ENCODE measurements at places on chromosomes 13 and 19. TPM values are rescaled to one million over a fixed set of nuclear protein-coding genes. Genes with fewer than 3 reads are reported as not detected.
A peak's percentile ranks its signal among the peaks of the same experiment; 100 is the strongest.

GRCh38 chr13:44074611-44075010, 194.9 kb downstream of the LACC1 start:
- no peak for DNase-seq

Gene CLASRP
- 57.0 TPM for total RNA-seq

Gene NKPD1
- total RNA-seq: 0.16 TPM

DNA sequence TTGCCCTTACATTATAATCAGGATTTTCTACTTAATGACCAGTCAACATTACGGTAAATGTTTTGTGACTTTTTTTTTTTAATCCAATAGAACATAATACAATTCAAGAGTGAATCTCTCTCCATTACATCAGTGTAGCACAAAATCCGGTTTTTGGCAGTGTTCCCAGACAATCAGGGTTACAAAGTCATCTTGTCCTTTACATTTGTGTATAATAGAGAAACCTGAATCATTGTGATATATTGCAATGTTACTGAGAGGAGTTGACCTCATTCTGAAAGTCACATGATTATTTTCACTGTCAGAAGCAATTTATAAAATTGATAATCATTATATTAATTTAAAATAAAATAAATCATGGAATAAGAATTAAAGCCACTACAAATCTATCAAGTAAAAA, 1346.0 kb upstream of the SPRY2 start:
- DNase-seq: no peak

- DNase-seq: no peak
These were observed 43.0 kb downstream of the CACNA1A start for GRCh38 chr19:13463296-13463695.

Gene IGFLR1
- total RNA-seq: 8.8 TPM

Gene POSTN
- total RNA-seq: 20.1 TPM

Gene IGFL3
- total RNA-seq: not detected

DNA sequence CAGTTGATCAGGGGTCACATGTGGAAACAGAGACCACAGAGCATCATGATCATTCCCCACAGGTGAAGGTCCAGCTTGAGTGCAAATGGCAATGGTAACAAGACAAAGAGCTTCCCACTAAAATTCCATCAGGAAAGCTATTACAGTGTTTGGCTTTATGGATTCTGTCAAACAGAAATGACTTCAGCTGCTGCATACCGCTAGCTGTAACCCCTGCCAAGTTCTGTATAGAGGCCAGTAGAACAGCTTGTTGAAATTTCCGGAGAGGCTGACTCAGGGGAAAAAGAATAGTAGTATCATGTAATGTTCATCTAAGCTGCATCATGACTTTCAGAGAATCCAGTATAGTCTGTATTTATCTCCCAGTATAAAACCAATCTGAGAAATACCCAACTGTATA, 1704.7 kb downstream of the SLITRK5 start:
- no peak for DNase-seq

- DNase-seq: no peak
These were observed 10.6 kb downstream of the NKPD1 start for GRCh38 chr19:45150180-45150579.

DNA sequence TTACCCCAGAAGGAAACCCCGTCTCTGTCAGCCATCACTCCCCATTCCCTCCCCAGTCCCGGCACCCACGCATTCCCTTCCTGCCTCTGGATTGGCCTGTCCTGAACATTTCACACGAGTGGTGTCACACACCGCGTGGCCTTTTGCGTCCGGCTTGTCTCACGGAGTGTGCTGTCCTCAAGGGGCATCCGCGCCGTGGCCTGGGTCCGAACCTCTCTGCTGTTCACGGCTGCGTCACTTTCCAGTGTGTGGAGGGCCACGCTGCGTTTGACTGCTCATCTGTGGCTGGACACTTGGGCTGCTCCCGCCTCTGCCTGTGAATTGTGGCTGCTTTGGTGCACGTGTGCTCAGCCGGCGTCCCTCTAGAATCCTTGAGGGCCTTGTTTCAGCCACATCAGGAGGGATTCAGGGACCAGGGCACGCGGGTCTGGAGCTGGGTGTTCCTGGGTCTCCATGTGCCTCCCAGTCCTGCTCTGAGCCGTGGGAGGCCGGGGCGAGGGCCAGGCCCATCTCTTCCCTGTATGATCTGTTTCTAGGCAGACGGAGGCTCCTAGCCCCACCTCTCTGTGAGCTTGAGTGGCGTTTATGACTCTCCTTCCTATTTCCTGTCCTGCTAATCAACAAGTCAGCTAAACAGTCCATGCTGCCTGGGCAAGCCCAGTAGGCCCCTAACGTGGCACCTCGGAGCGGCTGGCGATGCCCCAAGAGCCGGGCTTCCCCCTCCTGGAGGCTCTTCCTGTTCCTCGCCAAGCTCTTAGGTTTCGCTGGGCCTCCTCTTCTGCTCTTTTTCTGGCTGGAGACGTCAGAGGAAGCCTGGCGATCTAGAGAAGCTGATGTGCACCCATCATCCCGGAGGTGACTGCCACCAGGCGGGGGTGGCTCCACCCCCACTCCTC, 8.1 kb downstream of the STK11 start:
- DNase-seq: peak; percentile 41

GRCh38 chr13:52983836-52984235, 44.8 kb upstream of the OLFM4 start:
- DNase-seq: no peak

DNA sequence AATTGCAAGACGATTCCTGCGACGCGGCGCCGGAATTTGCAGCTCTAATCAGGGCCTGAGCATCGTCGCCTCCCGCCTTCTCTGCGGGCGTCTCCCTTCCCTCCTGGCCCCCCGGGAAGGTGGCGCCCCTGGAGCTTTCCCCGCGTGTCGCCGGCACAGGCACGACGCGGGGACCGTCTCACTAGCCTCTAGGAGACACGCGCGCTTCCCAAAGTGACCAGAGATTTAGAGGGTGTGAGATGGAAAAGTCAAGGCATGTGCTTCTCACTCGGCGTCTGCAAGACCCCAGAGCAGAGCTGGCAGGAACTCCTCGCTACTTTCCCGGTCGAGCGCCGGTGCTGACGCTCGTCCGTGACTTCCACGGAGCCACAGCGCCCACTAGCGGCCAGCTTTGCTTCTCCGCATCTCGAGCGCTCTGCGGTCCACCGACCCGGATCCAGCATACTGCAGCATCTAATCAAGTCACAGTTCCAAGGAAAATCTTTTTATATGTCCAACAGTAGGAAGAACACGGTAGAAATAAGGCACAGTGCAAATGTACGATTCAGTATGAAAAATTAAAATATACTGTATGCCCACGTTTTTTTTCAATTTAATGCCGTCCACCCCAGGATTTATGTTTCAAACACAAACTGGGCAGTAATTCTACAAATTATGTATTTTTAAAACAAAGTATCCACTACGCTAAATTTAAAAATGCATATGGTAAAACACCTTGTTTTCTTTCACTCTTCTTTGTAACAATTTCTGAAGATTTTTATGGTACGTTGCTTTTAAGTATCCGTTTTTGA, 977 bp upstream of the EFNB2 start:
- DNase-seq: peak; percentile 90

- no peak for DNase-seq
These were observed 1.4 kb upstream of the VSTM2B start for GRCh38 chr19:29524201-29524911.

Gene GRIN3B
- 2.6 TPM for total RNA-seq

- no peak for DNase-seq
These were observed 65.8 kb upstream of the MED4 start for GRCh38 chr13:48160606-48161278.
